ENCODE measurements at places on chromosomes 4 and X. TPM values are rescaled to one million over a fixed set of nuclear protein-coding genes. Genes with fewer than 3 reads are reported as not detected.
A peak's percentile ranks its signal among the peaks of the same experiment; 100 is the strongest.

DNA sequence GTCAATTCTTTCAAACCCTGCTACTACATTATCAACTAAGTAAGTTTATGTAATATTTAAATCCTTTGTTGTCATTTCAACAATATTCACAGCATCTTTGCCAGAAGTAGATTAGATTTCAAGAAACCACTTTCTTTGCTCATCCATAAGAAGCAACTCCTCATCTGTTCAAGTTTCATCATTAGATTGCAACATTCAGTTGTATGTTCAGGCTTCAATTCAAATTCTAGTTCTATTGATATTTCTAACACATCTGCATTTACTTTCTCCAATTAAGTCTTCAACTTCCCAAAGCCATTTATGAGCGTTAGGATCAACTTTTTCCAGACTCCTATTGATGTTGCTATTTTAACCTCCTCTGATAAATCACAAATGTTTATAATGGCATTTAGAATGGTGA is 66.1 kb downstream of the BMP3 start:
- no peak for DNase-seq
- H3K4me3 ChIP-seq: no peak overlapping the region
- peaks cover 8% of the 10 kb centered on the region for H3K4me1 ChIP-seq
- no peak overlapping the region for H3K27ac ChIP-seq

DNA sequence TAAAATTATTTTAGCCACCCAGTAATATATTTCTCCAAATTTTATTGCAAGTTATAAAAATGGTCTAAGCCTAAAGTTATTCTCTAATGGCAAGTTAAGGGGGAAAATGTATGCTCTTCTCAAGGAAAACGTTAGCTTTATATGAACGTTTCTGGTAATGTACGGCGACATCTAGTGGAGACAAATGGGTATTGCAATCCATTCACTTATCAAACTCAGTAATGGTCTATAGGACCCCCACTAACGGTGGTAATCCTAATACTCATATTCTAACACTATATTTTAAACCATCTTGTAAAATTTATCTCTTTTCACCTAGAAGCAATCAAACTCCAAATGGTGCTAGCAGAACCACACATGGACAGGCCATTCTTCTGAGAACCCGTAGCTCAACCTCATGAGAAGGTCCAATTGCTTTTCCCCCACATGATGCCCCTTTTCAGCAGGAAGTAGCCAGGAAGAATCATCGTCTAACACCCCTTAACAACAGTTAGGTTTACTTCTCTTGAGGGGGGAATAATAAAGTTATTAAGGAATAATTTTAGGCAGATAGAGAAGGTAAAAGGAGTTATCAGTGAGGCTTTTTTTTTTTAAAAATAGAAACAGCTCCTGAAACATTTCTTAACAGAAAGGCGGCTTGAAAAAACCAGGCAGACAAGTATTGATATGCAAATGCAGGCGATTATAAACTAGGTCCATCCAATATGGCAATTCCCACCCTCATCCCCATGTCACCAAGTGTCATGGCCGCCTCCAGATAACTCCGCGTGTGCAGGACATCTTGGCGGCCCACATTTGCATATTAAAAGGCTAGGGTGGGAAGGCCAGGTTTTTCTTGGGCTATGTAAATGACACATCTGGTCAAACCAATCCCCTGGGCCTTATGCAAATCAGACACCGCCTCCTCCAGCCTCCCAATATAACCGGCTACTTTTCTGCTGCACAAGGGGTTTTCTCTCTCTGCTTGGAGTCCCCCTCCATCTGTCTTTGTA is 35.0 kb downstream of the NUDT11 start:
- H3K27ac ChIP-seq: no peak overlapping the region
- no peaks in the 10 kb centered on the region for H3K27me3 ChIP-seq
- H3K4me1 ChIP-seq: no peaks in the 10 kb centered on the region
- DNase-seq: no peak
- H3K36me3 ChIP-seq: no peaks in the 10 kb centered on the region

DNA sequence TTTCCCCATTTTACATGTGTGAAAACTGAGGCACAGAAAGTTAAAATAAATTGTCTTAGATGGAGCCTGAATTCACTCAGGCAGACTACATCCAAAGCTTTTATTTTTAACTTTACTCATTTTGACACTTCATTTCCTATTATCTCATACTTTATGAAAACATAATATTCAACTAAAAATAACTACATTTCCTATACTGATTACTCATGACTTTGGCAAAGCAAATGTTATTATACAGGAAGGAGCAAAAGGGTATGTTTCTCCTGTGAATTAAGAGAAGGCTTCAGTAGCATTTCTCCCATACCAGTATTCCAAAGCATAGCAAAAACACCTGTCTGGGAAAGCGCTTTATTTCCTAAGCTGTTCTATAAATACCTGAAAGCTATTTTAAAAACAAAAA is 178.6 kb downstream of the ADAMTS3 start:
- no peak overlapping the region for H3K4me3 ChIP-seq
- H3K27ac ChIP-seq: no peak overlapping the region
- no peak for DNase-seq
- H3K27me3 ChIP-seq: no peaks in the 10 kb centered on the region

DNA sequence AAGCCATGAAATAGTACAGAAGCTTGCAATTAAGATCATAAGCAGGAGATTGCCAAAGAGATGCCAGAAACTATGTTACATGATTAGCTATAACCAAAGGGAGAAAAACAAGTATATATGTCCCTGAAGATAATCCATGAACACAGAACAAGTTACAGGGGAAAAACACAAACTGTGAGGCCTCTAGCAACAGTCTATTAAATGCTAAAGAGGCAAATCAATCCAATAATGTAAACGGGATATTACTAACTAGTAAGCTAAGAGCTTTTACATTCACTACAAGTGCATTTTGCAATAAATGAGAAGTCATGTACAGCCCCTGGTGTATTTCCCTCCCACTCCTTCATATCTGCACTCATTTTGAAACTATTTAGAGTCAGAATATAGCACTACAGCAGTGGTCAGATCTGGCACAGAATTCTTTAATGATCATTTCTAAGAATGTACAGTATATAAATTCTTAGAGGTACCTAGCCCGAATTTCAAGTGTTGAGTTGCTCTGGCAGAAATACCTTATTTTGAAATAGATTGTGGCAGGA is 449.8 kb upstream of the SMIM31 start:
- no peaks in the 10 kb centered on the region for H3K36me3 ChIP-seq
- no peaks in the 10 kb centered on the region for H3K27me3 ChIP-seq
- no peak for DNase-seq
- no peak overlapping the region for H3K27ac ChIP-seq
- no peak overlapping the region for H3K4me3 ChIP-seq

DNA sequence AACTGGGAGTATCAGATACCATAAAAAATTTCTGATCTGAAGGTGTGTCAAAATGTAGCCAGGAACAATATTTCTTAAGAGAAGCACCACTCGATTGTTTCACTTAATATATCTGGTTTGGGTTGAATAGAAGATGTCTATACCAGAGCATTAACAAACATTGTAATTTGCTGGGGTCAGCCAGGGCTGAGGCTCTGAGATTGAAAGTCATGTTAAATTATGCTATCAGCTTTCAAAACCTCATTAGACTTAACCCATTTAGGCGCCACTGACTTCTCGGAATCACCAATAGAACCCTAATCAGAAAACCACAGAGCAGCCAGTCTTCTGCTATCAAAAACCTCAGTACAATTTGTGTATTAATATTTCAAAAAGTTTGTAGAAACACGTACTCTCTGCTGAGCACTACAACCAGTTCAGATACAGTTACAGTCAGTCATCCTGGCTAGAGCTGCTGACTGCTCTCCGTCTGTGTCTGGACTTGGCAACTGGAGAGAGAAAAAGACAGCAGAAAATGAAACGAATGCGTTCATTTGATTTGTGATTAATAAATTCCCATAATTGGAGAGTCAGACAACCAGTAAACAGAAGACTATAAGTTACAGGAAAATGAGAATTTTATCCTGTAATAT is 848.6 kb upstream of the PABPC4L start:
- H3K4me3 ChIP-seq: no peak overlapping the region
- no peak overlapping the region for H3K27ac ChIP-seq
- no peak for DNase-seq
- H3K4me1 ChIP-seq: no peaks in the 10 kb centered on the region
- no peaks in the 10 kb centered on the region for H3K27me3 ChIP-seq

DNA sequence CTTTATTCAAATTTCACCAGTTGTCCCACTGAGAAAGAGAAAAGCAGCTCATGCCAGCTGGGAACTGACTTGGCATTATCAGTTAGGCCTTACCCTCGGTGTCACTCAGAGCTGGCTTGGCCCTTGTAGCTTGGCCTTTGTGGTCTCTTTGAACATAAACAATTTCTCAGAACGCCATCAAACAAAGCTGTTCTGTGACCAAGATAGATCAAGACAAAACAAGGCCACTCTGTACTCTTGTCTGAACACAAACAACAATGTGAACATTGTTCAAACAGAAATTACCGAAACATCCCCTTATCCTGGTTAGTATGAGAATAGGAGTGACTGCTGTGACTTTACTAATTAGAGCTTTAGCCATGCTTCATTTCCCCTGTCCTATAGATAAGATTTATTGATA is 57.2 kb downstream of the DIPK2B start:
- no peak overlapping the region for H3K4me3 ChIP-seq
- H3K27ac ChIP-seq: no peak overlapping the region
- H3K4me1 ChIP-seq: no peaks in the 10 kb centered on the region
- H3K27me3 ChIP-seq: no peaks in the 10 kb centered on the region
- H3K36me3 ChIP-seq: no peaks in the 10 kb centered on the region
- DNase-seq: no peak

GRCh38 chrX:149512225-149512885 is 7.2 kb upstream of the IDS start:
- H3K27me3 ChIP-seq: no peaks in the 10 kb centered on the region
- peak; percentile 67 for DNase-seq
- H3K4me1 ChIP-seq: no peaks in the 10 kb centered on the region
- H3K4me3 ChIP-seq: no peak overlapping the region
- H3K36me3 ChIP-seq: no peaks in the 10 kb centered on the region

DNA sequence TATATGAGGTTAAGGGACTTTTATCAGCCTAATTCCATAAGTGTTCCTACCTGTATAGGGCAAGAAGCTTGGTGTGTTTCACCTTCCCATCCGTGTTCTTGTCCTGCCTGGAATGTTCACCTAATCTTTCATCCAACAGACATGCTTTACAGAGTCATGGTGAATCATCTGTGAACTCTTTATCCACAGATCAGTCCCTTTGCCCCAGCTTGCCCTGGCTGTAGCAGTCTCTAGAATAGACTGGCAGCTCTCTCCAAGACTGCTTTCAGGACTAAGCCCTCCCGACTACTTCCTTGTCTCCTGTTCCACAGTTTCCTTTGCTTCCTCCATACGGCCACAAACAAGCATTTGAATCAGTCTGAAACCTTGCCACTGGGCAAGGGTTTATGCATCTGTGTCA is 177.9 kb upstream of the IL15 start:
- DNase-seq: no peak
- no peak overlapping the region for H3K4me3 ChIP-seq
- no peaks in the 10 kb centered on the region for H3K36me3 ChIP-seq
- no peak overlapping the region for H3K27ac ChIP-seq
- H3K4me1 ChIP-seq: no peaks in the 10 kb centered on the region

DNA sequence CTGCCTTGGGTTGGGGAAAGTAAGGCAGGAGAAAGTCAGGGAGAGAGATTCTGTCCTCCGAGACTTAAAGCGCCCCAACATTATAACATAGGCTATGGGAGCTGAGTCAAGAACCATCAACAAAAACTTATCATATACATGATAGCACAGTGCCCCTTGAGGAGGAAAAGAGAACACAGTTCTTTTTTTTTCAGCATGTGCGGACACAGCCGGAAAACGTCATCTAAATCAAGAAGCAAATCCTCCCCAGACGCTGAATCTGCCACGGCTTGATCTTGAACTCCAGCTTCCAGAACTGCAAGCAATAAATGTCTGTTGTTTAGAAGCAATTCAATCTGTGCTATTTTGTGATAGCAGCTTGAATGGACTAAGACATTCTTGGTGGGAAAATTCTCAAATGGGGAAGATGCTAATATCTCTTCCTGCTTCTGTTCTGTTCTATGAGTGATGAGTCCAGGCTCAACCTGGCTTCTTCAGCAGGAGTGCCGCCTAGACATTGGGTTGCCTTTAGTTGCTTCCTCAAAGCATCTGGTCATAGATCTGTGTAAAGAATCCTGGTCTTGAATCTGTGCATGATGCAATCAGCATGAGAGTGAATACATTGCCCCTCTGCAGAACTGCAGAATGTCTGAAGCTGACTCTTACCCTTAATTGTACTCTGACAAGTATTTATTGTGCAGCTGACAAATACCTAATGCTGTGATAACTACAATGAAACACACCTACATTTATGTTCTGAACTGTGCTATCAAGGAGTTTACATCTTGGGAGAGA is 549.8 kb upstream of the PRKX start:
- H3K27ac ChIP-seq: no peak overlapping the region
- DNase-seq: no peak
- no peak overlapping the region for H3K4me3 ChIP-seq
- no peaks in the 10 kb centered on the region for H3K4me1 ChIP-seq

DNA sequence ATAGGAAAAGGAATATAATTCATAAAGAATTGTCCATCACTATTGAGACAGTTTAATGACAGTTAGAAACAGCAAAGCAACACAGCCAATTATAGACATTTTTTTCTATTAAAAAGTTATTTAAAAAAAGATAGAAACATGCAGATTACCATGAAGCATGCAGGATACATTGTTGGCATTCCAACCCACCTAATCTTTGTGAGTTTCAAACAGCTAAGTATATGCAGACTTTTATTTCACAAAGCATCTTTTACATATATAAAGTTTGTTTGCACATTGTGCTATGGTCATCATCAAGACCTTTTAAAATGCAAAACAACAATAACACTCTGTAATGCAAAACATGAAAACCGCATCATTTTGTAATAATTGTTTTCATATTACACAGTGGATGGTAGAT is 125.9 kb upstream of the ETNPPL start:
- no peak overlapping the region for H3K27ac ChIP-seq
- H3K4me3 ChIP-seq: no peak overlapping the region
- H3K27me3 ChIP-seq: no peaks in the 10 kb centered on the region
- H3K36me3 ChIP-seq: no peaks in the 10 kb centered on the region
- H3K4me1 ChIP-seq: no peaks in the 10 kb centered on the region

DNA sequence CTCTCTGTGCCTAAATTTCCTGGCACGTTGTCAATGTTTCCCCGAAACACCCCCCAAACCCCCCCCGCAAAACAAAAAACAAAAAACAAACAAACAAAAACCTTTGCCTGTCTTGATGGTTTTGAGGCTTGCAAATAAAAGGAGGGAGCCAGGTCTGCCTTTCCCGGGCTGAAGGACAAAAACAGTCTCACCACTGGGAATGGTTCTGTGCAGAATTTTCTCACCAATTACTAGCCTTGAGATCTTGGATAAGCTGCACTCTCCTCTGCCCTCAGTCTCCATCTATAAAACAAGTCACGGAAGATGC is 15.5 kb downstream of the NKX3-2 start:
- DNase-seq: no peak
- H3K27me3 ChIP-seq: peaks cover 38% of the 10 kb centered on the region
- H3K27ac ChIP-seq: no peak overlapping the region
- no peaks in the 10 kb centered on the region for H3K36me3 ChIP-seq
- no peak overlapping the region for H3K4me3 ChIP-seq

GRCh38 chr4:183541010-183541751 is 36.3 kb downstream of the ING2 start:
- H3K4me3 ChIP-seq: no peak overlapping the region
- no peaks in the 10 kb centered on the region for H3K36me3 ChIP-seq
- H3K4me1 ChIP-seq: no peaks in the 10 kb centered on the region
- H3K27ac ChIP-seq: no peak overlapping the region
- peak; percentile 55 for DNase-seq

The ZNF718 gene
- 3.5 TPM for total RNA-seq

The MAP7D2 gene
- total RNA-seq: 0.56 TPM

The FGF5 gene
- not detected for total RNA-seq

The SMR3B gene
- total RNA-seq: not detected

The TLR1 gene
- total RNA-seq: 8.9 TPM

The RPS6KA3 gene
- 25.4 TPM for total RNA-seq

The BOD1L1 gene
- 16.2 TPM for total RNA-seq

The DSPP gene
- total RNA-seq: not detected
